ENCODE measurements at places on chromosomes 3 and 15.

DNA sequence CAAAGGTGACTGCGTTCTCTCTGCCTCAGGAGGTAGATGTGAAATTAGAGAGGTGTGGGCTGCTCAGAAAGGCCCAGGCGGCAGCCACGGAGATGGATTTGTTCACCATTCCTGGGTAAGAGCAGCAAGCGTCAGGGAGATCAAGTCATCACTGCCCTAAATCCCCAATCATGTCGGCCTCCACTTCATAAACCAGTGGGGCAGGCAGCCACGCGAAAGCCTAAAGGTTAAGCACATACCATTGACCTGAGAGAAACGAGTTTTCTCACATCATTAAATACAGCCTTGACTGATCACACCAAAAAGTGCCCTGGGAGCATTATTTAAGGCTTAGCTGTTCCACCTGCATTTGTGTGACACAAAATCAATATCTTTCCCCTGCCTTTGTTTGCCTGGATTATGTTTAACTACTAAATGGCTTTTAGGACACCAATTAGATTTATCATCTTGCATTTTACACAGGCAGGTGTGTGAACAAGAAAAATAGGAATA is 50.7 kb upstream of the FOXB1 start:
- DNase-seq = peak; percentile 26

- DNase-seq = no peak
Measured at GRCh38 chr3:16837602-16838001, 47.2 kb upstream of the PLCL2 start.

GRCh38 chr15:43749690-43750345 is 3.6 kb downstream of the PDIA3 start:
- DNase-seq = no peak

DNA sequence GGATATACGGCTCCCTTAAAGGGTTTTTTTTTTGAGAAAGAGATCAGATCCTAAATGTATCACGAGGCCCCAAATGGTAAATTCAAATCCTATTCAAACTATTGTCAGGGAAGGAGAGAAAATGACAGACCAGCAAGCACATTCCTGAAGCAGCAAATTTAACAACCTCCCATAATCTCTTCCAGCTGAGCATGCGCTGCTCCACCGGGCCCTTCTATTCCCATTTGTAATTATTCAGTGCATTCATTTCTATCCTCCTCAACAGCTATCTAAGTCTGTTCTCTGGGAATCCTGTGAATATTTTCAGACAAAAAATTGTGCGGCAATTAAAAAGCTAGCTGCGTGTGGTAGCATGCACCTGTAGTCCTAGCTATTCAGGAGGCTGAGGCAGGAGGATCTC is 43.2 kb downstream of the MAGI1 start:
- no peak for DNase-seq

- no peak for DNase-seq
Measured at GRCh38 chr3:154522036-154522602, 92.1 kb upstream of the GPR149 start.

DNA sequence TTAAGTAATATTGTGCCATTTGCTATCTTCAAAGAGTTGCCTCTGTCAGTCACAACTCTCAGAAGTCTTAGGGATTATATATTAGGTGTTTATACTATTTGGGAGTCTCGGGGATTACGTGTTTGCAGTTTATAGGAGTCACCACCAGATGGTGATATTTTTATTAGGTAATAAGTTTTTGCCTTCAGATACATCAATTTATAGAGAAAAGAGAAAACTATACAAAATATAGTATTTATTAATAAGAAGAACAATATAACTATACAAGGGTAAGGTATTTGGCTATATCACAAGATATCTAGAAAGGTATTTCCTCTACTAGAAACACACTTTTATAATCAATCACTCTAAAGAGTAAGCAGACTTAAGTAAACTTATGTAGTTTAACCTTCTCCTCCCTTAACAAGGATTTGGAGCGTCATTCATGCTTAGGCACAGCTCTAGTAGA is 10.7 kb upstream of the DHX36 start:
- DNase-seq = no peak

DNA sequence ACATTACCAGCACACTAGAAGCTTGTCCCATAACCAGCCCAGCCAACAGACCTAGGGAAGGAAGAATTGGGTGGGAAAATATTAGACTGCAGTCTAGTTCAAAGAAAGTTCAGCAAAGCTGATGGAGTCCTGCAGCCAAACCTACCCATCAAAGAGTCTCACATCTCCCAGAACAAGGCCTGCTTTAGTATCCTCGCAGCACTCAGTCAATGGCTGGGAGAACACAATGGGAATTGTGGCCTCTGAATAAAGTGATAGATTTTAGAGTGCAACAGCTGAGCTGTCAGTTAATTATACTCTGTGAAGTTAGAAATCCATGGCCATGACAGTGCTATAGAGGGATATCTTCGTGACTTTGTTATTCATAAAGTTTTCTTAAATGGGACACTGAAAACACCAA is 207.2 kb upstream of the NAALADL2 start:
- DNase-seq = no peak

DNA sequence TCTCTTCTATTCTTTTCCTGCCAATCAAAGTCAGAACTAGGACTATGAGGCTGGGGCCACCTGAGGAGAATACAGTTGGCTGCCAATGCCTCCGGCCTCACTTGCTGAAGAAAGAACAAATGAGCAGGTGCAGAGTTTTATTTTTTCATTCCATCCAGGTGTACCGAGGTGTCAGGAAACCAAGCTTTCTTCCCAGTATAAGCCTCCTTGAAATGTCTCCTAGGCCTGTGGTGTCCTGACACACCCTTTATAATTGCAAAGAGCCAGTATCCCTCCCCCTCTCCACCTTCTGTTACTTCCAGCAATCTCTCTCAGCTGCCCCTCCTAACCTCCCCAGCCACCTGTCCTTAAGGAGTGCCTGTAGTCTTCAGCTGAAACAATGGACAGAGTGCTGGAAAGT is 127.9 kb downstream of the SLC9A9 start:
- no peak for DNase-seq

DNA sequence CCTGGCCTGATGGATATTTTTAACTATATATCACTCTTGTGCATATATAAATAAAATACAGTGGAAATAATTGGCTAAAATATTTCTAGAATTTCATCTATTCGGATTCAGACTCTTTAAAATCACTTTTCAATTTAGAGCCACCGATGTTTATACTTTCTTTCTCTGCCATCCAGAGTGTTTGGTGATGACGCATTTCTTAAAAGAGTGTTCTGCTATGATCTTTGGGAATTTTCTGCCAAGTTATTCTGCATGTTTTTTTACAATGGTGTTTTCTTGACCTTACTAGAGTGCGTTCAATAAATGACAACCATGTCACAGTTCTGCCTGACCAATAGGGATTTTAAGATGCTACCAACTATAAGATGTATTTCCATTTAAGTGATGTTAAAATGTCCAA is 30.2 kb downstream of the PPP2R3A start:
- DNase-seq = no peak

DNA sequence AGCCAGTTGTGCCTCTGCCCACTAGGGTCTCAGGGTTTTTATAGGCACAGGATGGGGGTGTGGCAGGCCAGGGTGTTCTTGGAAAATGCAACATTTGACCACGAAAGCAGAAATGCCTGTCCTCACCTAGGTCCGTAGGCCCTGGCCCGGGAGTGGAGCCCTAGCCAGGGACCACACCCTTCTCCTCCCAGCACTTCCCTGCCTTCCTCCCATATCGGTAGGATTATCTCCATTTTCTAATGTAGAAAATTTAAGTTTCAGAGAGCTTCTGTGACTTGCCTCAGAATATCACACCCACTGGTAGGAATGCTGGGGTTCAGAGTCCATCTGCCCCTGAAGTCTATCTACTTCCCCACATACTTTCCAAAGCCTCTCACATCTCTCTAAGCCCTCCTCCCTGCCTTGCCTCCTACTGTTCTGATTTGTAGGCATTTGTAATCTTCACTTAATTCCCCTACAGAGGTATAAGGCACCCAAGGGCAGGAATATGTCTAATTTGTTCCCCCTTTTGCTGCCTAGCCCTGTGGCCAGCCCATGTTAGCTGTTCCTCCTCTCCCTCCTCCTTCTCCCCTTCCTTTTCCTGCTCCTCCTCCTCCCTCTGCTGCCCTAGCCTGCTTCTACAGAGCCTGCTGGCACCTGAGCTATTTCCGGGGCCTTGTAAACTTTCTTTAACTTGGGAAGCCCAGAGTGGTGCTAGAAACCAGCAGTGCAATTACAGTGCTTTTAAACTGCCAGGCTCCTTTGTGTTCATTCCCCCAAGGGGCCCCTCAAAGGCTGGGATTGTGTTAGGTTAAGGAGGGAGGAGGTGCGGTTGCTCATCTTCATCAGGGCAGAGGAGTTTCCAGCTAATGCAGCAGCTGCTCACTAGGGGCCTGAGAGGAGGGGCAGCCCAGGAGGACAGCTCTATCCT is 71.1 kb downstream of the MRPL46 start:
- DNase-seq = no peak

DNA sequence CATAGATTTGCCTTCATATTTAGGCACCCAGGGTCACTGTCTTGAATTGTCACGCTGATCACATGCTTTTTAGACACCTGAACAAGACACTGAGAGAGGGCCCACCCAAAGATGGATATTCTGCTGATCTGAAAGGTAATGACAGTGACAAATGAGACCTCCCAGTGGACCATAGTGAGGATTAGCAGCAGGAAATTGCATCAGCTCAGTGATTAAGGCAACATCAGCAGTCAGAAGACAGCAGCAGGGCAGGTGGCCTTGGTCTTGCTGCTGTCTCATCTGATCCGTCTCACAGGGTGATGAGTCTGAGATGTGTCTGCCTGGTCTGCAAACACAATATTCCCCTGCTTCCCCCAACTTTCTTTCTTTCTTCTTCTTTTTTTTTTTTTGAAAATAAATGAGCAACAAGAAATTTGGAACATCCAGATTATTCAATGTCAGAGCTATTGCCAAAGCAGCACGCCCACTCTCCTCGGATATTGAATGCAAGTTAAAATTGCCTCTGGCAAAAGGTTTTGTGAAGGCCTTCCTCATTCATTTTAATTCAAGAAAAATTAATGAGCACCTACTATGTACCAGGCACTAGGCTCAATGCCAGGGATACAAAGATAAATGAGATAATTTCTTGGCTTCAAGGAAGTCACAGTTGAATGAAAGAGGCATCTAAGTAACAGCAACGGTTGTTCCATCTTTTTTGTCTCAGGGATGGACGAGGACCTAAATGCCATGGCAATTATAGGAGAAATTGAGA is 14.1 kb downstream of the OTOL1 start:
- no peak for DNase-seq

- no peak for DNase-seq
Measured at GRCh38 chr15:85356276-85356675, 24.1 kb upstream of the AKAP13 start.

DNA sequence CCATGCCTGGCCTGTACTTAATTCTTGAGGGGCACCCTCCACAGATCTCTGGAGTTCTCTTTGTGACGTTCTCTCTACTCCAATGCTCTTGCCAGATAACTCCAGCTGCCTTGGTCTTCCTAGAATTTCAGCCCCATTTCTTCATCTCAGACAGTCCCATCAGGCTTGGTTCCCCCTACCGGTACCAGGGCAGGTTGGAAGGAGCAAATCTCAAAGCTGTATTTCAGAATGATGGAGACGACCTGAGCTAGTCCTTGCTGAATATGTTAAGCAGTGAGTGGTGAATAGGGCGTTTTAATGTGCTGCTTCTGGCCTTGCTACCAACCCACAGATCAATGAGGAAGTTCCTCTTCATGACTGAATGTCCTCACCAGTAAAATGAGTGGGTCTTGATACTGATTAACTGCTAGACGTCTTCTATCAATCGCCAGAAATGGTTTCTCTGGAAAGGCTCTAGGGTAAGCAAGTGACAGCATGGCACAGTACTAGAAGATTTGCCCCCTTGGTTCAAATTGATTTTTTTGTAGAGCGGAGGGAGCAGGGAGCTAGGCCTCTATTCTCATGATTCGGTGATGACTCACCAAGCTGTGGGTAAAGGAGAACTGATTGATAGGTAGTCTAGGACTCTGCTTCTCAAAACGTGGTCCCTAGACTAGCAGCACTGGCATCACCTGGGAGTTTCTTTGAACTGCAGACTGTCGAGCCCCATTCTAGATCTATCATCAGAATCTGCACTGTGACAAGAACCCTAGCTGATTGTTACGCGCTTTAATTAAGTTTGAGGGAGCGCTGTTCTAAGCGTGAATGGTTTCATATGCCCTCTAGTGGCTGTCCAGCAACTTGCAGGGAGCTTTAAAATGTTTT is 67.8 kb downstream of the UBP1 start:
- DNase-seq = no peak

DNA sequence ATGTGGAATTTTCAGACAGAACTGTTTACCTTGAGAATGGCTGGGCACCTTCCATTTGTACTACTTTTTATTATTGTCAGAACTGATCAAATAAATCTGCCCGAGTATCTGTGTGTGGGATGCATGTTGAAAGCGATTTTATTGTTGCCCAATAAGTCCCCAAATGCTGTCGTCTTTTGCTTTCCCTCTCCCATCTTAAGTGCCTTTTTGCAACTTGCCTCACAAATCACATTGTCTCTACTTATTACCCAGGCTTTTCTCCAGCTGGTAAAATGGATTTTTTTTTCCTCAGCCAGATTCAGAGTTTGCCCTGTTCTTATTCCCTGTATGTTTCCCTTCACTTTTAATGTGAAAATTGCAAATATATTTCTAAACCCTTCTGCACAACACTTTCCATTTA is 163.1 kb downstream of the CNTN4 start:
- DNase-seq = no peak

DNA sequence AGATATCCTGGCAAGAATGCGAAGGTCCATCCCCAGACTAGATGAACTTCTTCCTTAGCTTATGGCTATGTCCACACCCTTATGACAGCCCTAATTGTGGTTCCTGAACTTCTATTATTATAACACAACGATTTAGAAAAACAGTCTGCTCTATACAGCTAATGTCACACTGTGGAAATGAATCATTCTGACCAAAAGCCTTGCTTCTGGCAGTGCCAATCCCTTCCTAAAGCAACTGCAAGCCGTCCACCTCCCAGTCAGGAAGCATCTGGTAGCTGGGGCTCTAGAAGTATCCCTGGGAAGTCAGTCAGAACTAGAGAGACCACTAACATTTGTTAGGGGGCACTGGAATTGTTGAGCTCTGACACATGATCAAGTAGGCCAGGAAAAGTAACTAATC is 45.0 kb downstream of the MYO5A start:
- DNase-seq = no peak

- DNase-seq = no peak
Measured at GRCh38 chr15:78315686-78316282, 16.4 kb upstream of the SKIC8 start.

GRCh38 chr3:67044295-67044694 is 46.2 kb downstream of the KBTBD8 start:
- DNase-seq = no peak

DNA sequence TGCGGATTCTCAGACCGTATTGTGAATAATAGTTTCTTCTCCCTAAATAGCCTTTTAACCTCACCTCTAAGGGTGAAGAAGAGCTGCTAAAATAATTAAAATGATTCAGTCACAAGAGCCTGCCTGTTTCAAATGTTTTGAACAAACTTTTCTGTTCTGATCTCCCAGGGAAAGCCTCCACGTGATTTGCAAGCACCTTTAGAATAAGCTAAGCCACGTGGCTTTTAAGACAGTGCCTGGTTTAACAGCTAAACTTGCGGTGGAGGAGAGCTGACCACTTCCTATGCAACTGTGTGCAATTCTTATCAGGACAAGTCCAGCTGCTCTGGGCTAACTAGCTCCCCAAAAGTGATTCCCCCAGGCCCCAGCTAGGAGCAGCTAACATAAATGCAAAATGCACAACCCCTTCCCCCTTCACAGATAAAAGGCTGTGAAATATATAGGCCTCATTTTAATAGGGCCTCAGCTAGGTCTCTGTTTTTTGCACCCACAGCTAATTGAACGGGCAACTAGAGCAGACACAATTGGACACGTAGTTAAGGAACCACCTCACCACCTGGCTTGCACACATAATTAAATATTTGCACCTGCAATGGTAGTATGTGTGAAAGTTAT is 401.2 kb upstream of the NR2F2 start:
- DNase-seq = no peak

GRCh38 chr3:54663501-54664011 is 264.3 kb downstream of the LRTM1 start:
- DNase-seq = no peak
